Caudate nucleus (tissue), 63 donors: ENCODE measurements at places on chromosomes 6 and 20.

DNA sequence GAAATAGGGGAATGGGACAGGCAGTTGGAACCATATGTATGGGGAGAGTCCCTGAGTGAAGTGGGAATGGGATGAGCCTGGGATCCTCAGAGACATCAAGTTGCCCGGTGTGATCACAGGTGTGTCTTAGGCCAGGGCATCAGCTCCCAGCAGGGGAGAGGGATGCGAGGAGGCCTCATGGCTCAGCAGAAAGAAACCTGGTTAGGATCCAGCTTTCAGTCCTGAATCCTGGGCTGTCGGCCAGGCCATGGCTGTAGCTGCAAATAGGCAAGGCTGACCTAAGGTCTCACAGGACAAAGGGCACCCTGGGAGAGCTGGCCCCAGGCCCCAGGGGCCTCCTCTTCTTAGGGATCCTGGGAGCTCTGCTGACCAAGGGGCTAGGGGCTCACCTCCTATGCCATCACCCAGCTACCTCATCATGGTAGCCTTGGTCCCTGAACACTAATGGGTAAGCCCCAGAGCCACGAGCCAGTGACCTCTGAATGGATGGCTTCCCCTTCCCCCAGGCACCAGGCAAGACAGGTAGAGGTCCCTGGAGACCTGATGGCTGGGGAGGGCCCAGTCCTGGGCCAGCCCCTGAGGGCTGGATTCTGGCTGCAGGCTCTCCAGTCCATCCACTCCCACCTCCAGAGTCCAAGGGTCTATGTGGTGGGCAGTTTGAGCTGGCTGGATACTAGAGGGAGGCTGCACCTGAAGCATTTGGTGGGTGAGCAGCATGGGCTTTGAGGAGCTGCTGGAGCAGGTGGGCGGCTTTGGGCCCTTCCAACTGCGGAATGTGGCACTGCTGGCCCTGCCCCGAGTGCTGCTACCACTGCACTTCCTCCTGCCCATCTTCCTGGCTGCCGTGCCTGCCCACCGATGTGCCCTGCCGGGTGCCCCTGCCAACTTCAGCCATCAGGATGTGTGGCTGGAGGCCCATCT is at the start of gene SLC22A7:
TSS of gene SLC22A7 (plus strand) at position 617 of the 921 bp plus-strand sequence. CDS start at position 716, 99 bp downstream.
- no peak for DNase-seq

- no peak for DNase-seq
Observed at GRCh38 chr6:147826698-147827097, 318.2 kb downstream of the SAMD5 start.

GRCh38 chr6:35635601-35636597 is 52.8 kb downstream of the FKBP5 start:
- DNase-seq, result no peak

- DNase-seq, result no peak
Observed at GRCh38 chr6:163751032-163751525, 336.6 kb downstream of the QKI start.

GRCh38 chr6:18415671-18416340 is 28.7 kb downstream of the RNF144B start:
- DNase-seq, result no peak
